Activated CD4-positive, alpha-beta T cell treated with anti-CD3 and anti-CD28 coated beads, Interleukin-2, amount 50 U/mL, for 16 hours (primary cell): ENCODE measurements at places on chromosomes 16 and 17.

DNA sequence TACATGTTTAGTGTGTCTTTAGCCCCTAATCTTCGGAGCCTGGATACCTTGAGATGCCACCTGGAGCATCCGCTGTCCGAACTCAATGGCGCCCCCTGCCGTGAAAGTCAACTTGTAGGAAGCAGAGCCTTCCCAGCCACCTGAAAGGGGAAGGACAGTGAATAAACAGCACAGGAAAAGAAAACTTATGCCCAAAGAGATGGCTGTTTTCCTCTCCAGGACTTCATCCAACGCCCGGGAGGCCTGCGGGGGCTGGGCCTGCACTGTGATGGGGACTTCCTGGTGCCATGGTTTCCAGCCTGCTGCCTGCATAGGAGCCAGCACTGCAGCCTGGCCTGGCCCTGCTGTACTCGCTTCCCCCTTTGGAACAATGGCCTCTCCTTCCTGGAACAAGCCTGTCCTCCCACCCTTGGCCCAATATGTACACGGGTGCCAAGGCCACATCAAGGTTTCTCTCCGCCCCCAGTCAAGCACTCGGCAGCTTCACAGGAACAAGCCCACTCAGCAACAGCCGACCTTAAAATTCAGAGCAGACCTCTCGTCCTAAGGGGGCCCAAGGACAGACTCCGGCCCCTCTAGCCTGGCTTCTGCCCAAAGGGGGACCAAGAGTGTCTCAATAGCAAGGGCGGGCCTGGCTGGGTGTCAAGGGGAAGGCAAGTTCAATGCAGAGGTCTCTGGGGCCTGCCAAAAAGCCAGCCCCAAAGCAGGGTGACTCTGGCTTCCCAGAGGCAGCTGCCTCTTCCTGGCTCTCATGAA lies 4.5 kb upstream of the UNC13D start:
- peak; percentile 74 for DNase-seq

- DNase-seq = no peak
Measured at GRCh38 chr16:19835968-19836421, 48.7 kb downstream of the GPRC5B start.

DNA sequence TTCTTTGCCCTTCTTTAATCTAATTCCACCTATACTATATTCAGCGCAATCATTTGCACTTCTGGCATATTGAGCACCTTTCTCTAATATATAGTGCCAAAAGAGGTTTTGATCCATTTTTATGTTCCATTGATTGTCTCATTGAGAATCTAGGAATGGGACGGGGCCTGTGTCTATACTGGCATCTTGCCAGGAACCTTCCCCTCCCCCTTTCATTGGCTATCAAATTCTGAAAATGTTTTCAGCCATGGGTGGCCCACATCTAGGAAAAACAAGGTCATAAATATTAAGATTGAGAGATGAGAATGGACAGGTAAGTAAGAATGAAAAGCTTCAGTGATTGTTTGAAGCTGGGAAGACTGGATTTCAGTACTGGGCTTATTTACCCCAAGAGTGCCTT lies 159.9 kb downstream of the FTO start:
- no peak for DNase-seq

- no peak for DNase-seq
Measured at GRCh38 chr17:63853260-63853659, 10.8 kb upstream of the SMARCD2 start.

DNA sequence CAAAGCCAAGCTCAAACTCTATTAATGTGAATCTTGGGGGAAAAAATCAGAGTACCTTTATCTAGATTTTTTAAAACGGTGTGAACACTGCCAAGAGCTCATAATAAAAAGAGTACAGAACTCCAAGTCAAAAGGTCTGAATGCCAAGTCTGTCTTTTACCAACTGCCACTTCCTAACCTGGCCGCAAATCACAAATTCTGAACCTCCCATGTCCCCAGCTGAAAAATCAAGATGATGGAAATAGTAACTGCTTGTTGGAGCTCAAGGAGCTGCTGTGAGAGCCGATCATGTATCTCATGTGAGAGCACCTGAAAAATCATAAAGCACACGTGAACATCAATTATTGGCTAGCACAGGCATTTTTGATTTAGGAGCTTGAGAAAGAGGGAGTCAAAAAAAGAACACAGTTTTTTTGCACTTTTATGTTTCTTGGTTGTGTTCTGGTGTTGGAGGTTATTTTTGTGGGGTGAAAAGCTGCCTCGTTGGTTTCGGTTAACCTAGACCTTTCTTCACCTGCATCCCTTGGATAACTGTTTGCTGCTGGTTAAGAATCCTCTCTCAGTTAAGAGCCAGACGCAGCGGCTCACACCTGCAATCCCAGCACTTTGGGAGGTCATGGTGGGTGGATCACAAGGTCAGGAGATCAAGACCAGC lies 50.5 kb downstream of the GAS7 start:
- DNase-seq = no peak

DNA sequence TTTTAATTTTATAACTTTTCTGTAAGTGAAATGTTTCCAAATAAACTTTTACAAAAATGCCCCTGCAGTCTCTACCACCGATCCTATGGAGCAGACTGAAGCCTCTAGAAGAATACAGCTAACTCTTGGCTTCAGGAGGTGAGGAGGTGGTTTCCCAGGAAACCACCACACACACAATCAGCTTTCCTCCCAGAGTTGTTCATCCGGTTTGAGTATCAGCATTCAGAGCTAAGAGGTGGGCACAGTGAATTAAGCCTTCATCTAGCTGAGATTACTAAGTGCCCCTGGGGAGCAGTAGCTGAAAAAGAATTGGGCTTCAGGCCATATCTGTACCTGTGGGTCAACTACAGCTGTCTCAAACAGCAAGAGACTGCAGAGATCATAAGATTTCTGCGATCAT lies 139.7 kb downstream of the AATF start:
- peak; percentile 32 for DNase-seq

GRCh38 chr16:47258874-47259461 lies 115.2 kb upstream of the NETO2 start:
- peak; percentile 10 for DNase-seq

DNA sequence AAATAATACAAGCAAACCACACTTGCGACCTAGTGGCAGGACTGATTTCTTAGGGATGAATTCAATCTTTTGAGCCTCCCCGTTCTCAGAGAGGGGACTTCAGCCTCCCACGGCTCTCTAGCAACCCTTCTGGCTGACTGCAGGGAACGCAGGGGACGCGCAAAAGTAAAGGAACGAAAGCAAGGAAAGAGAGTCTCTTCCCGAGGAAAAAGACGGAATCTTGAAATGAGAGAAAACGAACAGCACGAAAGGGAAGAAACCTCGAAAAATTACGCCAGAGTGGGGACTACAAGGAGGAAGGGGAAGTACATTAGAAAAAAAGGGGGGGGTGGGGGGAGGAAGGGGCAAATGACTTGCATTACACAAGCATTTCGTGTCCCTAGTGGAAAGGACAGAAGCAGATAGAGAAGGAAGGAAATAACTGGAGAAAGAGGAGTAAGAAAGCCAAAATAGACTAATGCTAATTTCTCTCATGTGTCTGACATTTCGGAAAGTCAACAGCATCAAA lies 1.2 kb downstream of the GRB2 start:
- peak; percentile 65 for DNase-seq

DNA sequence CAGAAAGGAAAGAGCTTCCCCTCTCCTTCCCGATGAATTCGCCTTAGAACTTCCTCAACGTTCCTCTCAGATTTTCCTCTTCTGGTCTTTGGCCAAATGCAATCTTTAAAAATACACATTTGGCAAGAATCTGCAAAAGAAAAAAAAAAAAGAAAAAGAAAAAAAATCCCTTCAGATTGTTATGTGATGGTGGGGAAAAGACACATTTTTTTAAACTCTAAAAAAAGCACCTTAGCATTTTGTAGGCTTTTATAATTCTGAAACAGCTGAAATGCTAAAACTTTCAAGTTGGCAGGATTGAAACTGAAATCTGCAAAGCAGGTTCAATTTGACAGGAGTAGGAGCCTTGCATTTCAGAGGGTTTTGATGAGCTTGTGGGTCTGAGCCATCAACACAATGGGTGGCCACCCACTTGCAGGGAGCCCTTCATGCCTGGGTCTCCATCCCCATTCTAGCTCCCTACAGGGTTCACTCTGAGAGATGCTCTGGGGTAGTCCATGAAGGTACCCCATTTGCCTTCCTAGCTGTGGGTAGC lies 33.1 kb downstream of the CACNG3 start:
- DNase-seq = no peak

GRCh38 chr17:40564883-40565768 lies at the start of gene CCR7:
Gene CCR7, minus strand, starts transcription at chr17:40565472. Its CDS starts 63 bp downstream, at chr17:40565409.
- DNase-seq = peak; percentile 92

DNA sequence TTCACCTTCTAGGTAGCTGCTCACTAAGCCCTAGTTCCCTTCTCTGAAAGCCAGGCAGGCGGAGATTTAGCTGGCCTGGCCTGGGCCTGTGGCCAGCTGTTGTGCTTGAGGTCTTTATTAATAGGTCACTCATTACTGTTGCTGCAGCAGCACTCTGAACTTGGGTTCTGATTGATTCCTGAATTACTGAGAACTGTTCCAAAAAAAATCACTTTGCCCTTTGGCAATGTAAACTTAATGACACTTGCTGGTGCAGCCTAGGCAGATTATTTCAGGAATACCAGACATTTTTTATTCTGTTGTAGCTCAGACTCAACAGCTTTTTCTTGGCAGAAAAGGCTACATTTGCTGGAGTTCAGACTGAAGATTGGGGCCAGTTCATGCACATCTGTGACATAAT lies 2.7 kb downstream of the TOM1L1 start:
- no peak for DNase-seq

GRCh38 chr17:32993977-32994376 lies 2.3 kb downstream of the SPACA3 start:
- DNase-seq = no peak

GRCh38 chr16:67917852-67918236 lies 13.8 kb downstream of the CTRL start:
- DNase-seq = peak; percentile 86

- DNase-seq = no peak
Measured at GRCh38 chr17:74870512-74870911, 2.3 kb downstream of the FDXR start.

- no peak for DNase-seq
Measured at GRCh38 chr17:72393553-72393952, 272.7 kb downstream of the SOX9 start.

GRCh38 chr17:34760931-34761495 lies 181.6 kb downstream of the TMEM132E start:
- DNase-seq = no peak

DNA sequence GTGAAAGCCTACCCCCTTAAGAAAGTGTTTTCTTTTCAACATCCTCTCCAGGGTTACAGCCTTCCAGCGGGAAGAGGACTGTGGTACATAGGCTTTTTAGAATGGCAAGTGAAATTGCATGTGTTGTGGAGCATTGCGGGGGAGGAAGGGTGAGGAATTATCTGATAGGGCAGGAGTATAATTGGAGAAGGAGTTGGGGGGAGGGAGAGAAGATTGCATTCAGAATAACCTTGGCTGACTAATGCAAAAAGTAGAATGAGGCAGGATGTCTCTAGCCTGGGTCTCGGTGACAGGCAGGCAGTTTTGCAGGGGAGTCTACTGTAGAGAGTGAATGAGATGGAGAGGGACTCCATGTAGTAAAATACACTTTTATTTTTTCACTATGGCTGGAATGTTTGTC lies 2.4 kb upstream of the CDH8 start:
- DNase-seq = no peak

- DNase-seq = no peak
Measured at GRCh38 chr17:67544364-67544955, 167.4 kb downstream of the PITPNC1 start.

DNA sequence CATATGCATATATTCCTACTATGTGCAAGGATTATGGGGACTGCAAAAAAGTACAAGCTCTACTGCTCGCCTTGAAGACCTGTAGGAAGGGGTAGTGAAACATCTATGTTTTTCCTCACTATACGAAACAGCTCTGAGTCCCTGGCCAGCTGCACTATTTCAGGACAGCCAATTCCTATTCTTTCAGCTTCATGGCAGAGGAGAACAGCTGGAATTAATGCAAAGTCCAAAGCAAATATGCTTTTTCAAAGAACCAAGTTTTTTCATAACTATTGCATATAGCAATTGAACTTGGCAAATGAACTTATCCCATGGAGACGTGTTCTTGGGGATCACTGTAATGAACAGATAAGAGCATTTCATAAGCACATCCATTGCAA lies 122.3 kb downstream of the SPACA3 start:
- DNase-seq = no peak

GRCh38 chr16:56691885-56692284 lies 9.6 kb downstream of the MT1X start:
- DNase-seq = no peak

DNA sequence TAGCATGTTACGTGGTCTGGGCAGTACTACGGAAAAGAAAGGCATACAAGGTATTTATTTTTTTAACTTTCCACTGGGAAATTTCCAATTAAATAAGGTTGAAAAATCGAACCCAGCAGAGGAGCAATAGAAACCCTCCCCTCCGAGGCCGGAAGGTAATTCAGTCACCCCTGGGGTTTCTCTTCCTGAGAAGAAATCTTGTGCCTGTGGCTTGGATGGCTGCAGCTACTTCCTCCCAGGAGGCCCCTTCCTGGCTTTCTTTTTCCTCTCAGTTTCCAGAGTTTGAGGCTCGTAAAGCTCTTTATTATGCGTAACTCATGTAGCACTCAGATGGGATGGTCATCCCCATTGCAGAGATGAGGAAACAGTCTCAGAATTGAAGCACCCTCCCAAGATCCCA lies 140.3 kb downstream of the ASIC2 start:
- DNase-seq = no peak

DNA sequence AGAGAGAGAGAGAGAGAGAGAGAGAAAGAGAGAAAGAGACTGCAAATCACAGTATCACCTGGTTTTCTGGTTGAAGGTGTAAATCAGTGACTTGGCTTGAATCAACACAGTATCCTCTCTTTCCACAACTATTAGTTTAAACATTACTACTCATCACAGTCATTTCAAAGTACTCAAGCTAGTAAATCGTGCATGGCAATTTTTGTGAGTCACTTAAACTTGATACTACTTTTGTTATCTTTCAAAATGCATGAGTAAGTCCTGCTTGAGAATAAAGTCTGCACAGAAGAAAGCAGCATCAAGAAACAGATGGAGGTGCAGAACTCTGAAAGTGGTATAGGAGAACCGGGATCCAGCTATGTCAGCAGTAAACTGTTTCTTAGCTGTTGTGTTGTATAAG lies 535.4 kb downstream of the CDH8 start:
- DNase-seq = no peak

- no peak for DNase-seq
Measured at GRCh38 chr16:56319376-56319775, 106.0 kb downstream of the AMFR start.

GRCh38 chr16:3906363-3906762 lies 25.9 kb upstream of the CREBBP start:
- DNase-seq = no peak

GRCh38 chr16:383326-384051 lies 1.7 kb upstream of the PGAP6 start:
- DNase-seq = peak; percentile 34

DNA sequence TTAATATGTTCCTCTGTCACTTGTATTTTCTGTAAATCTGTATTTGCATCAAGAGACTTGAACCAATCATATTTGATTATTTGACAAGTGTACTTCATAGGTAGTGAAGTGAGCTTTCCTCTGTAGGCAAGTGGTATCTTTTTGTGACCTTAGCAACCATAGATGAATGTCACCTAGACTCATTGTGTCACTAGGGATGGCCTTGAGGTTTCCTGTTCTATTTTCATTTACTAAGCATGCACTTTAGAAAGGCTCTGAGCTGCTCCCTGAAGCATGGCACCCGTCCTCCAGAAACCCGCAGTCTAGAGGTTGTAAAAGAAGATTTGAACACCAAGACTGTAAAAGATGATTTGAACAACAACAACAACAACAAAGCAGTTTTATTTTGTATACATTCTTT lies 151.7 kb downstream of the PRKCB start:
- DNase-seq = peak; percentile 11

GRCh38 chr17:73503560-73503959 lies 140.7 kb downstream of the SDK2 start:
- DNase-seq = no peak

- DNase-seq = peak; percentile 35
Measured at GRCh38 chr17:76268991-76269981, 4.1 kb downstream of the UBALD2 start.
